Fibroblast of skin of left quadriceps (primary cell): ENCODE measurements at places on chromosomes 6 and 20.

DNA sequence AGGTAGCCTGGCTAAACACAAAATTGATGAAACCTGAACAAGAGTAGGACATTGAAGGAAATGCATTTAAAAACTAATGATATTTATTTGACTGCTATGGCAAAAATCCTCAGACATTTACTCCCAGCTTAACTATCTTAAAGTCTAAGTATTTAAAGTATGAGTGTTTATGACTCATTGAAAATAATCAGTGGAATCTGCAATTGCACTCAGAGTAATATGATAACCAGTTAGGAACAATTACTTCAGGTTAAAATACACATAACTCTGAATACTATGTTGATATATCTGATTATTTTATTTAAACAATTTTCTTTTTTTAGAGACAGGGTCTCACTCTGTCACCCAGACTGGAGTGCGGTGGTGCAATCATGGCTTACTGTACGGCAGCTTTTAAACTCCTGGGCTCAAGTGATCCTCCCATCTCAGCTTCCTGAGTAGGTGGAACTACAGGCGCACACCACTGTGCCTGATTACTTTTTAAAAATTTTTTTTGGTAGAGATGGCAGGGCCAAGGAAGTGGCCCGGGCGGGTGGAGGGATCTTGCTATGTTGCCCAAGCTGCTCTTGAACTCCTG, 43.9 kb downstream of the FILIP1 start:
- DNase-seq = peak; percentile 50

DNA sequence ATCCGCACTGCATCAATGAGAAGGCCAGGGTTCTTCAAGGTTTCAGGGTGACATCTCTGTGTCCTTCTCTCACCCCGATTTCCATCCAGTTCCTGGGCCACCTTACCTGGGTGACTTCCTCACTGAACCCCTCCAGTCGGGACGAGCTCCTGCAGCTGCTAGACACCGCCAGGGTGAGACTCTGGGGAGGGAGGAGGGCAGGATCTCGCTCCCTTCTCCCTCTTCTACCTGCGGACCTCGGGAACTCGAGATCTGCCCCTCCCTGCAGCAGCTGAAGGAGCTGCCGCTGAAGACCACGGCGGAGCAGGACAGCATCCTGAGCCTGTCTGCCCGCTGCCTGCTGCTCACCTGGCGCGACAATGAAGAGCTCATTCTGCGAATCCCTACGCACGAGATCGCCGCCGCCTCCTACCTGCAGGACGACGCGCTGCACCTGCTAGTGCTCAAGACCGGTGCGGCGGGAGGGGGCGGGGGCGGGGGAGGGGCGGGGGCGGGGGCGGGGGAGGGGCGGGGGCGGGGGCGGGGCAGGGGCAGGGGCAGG, 7.5 kb downstream of the CCM2L start:
- DNase-seq = no peak

DNA sequence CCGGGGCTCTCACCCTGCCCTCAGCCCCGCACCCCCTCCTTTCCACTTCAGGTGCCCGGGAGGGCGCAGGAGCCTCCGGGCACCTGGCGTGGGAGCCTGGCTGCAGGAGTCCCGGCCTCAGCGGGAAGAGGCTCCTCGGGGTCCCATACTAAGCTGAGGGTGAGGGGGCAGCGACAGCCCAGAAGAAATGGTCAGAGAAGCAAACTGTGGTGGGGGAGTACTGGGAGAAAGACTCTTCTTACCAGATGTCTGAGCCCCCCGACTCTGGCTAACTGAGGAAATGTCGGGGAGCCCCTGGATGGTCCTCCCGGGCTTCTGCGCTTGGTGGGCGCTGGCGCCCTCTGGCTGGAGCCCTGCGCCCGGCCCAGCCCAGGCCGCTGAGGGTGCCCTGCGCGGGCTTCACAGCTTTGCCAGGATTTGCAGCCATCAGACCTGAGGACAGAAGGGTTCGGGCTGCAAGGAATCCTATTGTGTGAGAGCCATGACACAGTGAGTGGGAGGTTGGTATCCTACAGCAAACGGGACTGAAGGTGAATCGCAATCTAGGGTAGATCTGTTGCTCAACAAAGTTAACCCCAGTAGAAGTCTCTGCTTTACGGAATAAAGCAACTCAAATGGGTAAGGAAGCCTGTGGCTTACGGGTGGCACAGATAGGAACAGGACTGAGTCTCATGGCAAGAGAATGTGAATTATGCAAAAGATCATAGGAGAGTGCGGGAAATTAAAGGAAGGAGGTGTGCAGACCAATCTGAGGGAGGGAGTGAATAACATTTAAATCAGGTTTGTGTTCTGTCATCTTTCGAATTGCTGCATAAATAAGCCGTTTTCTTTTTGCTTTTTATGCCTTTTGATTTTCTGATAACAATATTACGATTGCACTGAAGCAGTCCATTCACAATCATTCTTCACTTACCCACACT, 639 bp upstream of the RCAN2 start:
- DNase-seq = no peak

GRCh38 chr6:33803571-33804053, at the start of gene MLN:
Gene MLN (minus strand): TSS chr6:33804003. CDS start chr6:33801163, 2,840 bp downstream.
- DNase-seq = no peak

GRCh38 chr20:1824834-1825233, 70.4 kb upstream of the SIRPA start:
- DNase-seq = no peak

- DNase-seq = no peak
Measured at GRCh38 chr6:23562554-23562953, 563.5 kb upstream of the NRSN1 start.

- no peak for DNase-seq
Measured at GRCh38 chr6:111119571-111120329, 32.4 kb downstream of the SLC16A10 start.

DNA sequence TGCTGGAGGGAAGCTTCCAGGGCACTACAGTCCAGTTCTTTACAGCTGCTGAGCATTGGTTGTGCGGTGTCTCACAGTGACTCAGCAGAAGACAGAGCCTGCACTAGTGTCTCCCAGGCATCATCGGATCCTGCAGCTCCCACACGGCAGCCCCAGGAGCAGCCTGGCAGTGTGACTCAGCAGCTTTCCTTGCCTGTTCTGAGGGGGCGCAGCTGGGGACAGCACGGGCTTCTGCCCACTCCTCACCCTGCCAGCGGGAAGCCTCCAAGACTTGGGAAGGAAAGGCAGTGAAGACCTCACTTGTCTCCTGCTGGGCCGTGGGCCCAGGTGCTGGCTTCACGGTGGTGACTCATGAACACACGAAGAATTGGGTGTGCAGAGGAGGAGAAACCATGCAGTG, 165.4 kb downstream of the SYNDIG1 start:
- DNase-seq = peak; percentile 73

DNA sequence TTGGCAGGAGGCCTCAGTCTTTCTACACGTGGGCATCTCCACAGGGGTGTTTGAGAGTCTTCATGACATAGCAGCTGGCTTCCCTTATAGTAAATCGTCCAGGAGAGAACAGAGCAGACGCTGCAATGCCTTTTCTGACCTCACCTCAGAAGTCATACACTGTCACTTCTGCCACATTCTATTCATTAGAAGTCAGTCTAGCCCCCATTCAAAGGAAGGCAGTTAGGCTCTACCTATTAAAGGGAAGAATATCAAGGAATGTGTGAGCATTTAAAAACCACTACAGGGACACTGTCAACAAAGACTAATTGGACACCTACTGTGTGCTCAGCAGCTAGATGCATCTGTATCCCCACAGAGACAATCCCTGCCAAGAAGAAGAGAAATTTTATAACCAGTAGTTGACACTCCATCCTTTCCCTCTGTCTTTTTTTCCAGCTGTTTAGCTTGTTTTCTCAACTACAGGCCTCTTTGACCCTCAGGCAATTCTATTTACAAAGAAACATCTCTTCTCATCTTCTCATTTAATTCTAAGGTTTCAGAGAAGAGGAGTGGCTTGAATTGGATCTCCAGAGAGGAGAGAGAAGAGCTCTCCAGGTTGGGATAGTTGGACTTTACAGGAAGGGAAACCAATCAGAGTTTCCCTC, 18.6 kb downstream of the ARMC12 start:
- no peak for DNase-seq

DNA sequence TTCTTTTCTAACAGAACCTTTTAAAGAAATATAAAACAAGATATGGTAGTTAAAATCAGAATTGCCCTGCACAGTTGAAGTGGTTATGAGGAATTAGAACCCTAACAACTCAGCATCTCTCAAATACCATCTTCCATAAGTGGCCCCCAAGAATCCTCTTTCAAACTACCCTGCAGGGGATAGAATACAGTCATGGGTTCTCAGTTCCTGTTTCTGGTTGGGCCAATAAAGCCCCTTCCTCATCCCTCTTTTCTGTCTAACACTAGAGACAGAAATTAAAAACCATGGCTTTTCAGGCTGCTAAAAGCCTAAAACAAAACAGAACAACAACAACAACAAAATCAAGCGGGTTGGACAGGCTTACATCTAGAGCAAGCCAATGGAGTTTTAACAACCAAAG, 6.7 kb upstream of the LCA5 start:
- DNase-seq = no peak

- DNase-seq = no peak
Measured at GRCh38 chr20:35826397-35826998, 54.7 kb downstream of the PHF20 start.

DNA sequence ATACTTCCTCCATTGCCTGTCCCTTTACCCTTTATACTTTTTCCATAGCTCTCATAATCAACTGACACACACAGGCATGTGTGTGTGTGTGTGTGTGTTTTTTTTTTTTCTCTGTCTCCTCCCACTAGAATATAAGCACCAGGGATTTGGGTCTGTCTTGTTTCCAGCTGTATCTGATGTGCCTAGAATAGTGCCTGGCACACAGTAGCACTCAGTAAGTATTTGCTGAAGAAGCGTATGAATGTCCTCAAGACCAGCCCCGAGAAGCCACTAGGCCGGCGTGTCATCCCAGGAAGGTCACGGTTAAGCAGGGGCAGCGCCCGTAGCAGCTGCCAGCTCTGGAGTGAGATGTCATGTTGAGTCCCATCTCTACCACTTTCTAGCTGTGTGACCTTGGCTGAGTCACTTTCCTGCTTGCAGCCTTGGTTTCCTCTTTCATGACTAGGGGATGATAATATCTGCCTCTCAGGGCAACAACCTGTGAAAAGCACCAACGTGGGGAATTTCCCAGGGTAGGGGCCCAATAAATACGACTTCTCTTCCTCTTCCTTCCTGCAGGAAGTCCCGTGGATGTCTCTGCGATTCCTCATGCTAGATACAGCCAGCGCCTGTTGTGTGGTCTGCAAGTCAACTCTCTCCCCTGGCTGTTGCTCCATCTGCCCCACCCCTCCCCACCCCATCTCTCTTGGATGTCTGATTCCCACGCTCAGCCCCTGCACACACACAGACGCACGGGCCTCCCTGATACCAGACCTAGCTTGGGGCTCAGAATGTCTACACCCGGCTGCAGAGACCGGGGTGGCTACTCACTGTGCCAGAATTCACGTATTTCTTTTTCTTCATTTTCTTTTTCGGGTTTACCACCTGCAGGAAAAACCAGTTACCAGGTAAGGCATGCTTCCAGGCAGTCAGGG, 58.1 kb downstream of the RAB44 start:
- DNase-seq = no peak

GRCh38 chr6:109783250-109783986, 92.3 kb downstream of the FIG4 start:
- no peak for DNase-seq

- DNase-seq = no peak
Measured at GRCh38 chr6:163405412-163406309, 8.9 kb upstream of the QKI start.

DNA sequence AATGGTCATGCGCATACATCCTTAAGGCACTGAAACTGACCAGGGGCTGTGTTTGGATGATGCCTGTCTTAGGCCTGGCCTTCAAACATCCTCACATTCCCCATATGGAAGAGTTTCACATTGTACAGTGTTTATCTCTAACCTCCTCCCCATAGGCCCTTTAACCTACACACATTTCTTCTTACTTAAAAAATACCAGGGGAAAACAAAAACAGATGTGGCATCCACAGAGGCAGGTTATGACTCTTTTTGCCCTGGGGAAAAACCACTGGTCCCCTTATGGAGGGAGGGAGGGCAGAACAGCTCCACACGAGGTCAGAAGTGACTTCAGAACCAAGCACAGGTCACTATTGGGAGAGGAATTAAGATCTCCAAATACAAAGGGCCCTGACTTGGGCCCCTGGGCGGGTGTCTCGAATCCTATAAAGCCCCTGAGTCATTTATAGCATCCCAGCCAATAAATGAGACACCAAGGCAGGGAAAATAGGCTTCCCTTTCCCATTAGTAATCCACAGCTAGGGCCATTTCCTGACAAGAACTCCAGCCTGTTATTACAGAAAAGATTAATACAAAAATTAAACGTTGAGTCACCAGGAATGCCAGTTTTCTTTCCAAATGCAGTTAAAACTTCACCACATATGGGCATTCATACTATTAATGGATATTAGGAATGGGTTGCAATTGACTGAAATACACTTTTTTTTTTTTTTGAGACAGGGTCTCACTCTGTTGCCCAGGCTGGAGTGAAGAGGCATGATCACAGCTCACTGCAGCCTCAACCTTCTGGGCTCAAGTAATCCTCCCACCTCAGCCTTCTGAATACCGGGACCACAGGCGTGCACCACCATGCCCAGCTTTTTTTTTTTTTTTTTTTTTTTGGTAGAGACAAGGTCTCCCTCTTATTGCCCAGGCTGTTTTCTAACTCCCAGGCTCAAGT, 107.2 kb downstream of the ATP9A start:
- DNase-seq = peak; percentile 94

- peak; percentile 35 for DNase-seq
Measured at GRCh38 chr6:116439522-116440051, 21.6 kb upstream of the CALHM6 start.

- DNase-seq = no peak
Measured at GRCh38 chr20:31695849-31696804, 26.5 kb downstream of the BCL2L1 start.

DNA sequence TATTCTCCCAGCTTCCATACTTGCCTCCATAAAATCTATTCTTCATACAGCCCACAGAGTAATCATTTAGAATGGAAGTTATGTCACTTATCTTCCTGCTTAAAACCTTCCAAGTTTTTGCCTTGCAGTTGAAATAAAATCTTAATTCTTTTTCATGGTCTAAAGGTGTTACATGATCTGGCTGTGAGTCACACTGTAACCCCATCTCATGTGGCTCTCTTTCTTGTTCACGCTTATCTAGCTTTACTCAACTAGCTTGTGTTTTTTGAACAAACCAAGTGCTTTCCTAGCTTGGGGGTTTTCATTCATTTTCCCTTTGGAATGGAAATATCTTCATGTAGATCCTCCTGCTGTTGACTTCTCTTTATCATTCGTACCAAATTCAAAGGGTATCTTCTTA, 23.6 kb upstream of the THEMIS start:
- no peak for DNase-seq

DNA sequence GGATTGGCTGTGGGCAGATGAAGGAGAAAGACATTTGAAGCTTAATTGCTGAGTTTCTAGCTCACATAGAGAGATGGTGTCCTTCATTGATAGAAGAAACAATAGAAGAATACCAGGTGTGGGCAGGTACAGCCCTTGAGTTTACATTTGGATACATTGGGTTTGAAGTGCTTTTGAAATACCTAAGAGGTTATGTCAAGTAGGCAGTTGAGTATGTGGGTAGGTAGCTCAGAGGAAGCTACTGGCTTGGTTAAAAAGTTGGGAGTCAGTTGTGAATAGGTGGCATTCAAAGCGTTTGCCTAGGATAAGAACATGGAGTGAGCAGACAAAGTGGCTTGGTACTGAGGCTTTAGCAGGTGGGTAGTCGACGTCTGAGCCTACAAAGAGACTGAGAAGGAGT, 25.0 kb downstream of the NDUFAF5 start:
- DNase-seq = no peak

- no peak for DNase-seq
Measured at GRCh38 chr6:118467181-118467580, 80.9 kb upstream of the PLN start.

- peak; percentile 69 for DNase-seq
Measured at GRCh38 chr6:84150705-84151104, 76.7 kb downstream of the CEP162 start.
